Gastrocnemius medialis (tissue), 4 donors: ENCODE measurements at places on chromosomes 7 and 10.

DNA sequence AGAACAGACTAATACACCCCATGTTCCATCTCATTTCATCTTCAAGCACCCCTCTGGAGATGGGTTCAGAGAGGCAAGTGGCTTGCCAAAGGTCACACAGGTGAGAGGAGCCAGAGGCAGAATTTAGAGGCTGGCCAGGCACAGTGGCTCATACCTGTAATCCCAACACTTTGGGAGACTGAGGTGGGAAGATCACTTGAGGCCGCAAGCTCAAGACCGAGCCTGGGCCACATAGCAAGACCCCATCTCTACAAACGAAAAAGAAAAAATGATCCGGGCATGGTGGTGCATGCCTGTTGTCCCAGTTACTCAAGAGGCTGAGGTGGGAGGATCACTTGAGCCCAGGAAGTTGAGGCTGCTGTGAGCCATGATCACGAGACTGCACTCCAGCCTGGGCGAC, 34.7 kb upstream of the MYL10 start:
- no peaks in the 10 kb centered on the region for H3K4me1 ChIP-seq
- no peaks in the 10 kb centered on the region for H3K36me3 ChIP-seq
- H3K27me3 ChIP-seq = no peaks in the 10 kb centered on the region
- no peak overlapping the region for H3K27ac ChIP-seq
- no peak for DNase-seq

GRCh38 chr7:36760856-36761762, 36.8 kb upstream of the AOAH start:
- H3K27me3 ChIP-seq = no peaks in the 10 kb centered on the region
- no peak overlapping the region for H3K27ac ChIP-seq
- H3K4me3 ChIP-seq = no peak overlapping the region

GRCh38 chr7:47622586-47622945, 40.7 kb upstream of the TNS3 start:
- no peak overlapping the region for H3K4me3 ChIP-seq
- H3K27me3 ChIP-seq = no peaks in the 10 kb centered on the region
- no peak for DNase-seq
- peak overlapping the region; percentile 32 for H3K27ac ChIP-seq
- H3K36me3 ChIP-seq = no peaks in the 10 kb centered on the region
- H3K4me1 ChIP-seq = no peaks in the 10 kb centered on the region

DNA sequence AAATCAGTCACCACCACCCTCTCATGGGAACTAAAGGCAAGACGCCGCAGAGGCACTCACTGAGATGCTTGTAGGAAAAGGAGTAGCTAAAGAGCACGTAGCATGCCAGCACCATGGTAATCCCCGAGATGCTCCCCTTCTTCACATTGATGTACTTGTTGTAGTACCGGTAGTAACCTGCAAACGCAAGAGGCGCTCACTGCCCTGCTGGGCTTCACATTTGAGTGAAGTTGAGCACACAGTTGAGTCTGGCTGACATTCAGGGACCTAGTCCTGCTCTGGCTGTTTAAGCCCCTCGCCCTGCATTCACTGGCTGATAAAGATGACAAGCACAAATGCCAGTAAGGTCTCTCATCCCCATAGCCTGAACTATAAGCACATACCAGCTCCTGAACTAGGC, 6.9 kb downstream of the ATP5MF start:
- H3K4me1 ChIP-seq = peaks cover 28% of the 10 kb centered on the region
- H3K27me3 ChIP-seq = no peaks in the 10 kb centered on the region
- H3K36me3 ChIP-seq = no peaks in the 10 kb centered on the region
- no peak for DNase-seq
- no peak overlapping the region for H3K4me3 ChIP-seq

GRCh38 chr10:120456626-120457430, at the start of gene PLPP4:
TSS of gene PLPP4 (plus strand) at chr10:120457227. CDS start at chr10:120457306, 79 bp downstream.
- H3K27me3 ChIP-seq = peaks cover 35% of the 10 kb centered on the region
- H3K4me3 ChIP-seq = peak within 1 kb of the TSS; percentile 24
- no peaks in the 10 kb centered on the region for H3K36me3 ChIP-seq

GRCh38 chr10:38010119-38010903, at the start of gene ZNF33A:
TSS of gene ZNF33A (plus strand) at chr10:38010675. CDS start at chr10:38012342, 1,667 bp downstream.
- no peaks in the 10 kb centered on the region for H3K27me3 ChIP-seq
- H3K36me3 ChIP-seq = peaks cover 25% of the 10 kb centered on the region
- peak within 1 kb of the TSS; percentile 99 for H3K27ac ChIP-seq
- H3K4me1 ChIP-seq = peaks cover 10% of the 10 kb centered on the region

DNA sequence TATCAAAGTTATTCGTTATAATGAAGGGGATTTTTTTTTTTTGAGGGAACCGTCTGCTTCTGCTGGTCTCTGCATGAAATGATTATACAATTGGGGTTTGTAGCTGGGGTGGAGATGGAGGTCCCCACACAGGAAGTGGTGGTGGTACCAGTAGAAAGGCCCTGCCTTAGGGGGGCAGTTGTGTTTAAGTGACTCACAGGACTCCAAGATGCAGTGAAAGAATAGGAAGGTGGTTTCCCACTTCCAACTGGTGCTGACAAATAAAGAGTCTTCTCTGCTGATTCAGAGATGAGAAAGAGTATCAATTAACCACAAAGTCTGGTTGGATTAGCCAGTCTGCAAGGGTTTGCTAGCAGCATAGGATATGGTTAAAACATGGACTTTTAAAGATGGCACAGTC, 376.0 kb downstream of the SORCS3 start:
- H3K4me1 ChIP-seq = no peaks in the 10 kb centered on the region
- H3K27me3 ChIP-seq = no peaks in the 10 kb centered on the region
- H3K4me3 ChIP-seq = no peak overlapping the region
- DNase-seq = no peak
